ENCODE measurements at places on chromosomes 6 and 20.

DNA sequence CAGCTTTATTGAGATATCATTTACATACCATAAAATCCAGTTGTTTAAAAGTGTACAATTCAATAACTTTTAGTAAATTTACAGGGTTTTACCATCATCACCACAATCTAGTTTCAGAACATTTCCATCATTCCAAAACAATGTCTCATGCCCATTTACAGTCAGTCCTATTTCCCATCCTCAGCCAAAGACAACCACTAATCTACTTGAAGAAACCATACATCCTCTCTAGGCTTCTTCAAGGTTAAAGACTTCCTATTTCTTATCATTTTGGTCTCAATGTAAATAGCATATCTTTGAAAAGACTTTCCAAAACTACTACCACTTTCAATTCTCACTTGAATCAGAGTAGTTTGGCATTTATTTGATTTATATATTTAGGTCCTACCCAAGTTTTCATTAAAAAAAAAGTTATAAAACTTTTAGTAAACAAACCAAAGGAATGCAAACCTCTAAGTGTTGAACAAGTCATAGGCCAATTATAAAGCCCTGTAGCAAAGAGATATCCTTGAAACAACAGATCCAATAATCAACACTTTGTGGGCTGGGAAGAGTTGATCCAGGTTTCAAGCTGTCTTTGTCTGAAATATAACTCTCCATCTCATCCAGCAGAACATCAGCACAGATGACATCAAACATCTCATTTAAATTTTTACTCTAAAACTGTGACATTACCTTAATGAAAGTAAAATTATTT, 211.3 kb upstream of the RUNX2 start:
- no peak for DNase-seq

- DNase-seq = no peak
These were observed 25.8 kb upstream of the CCN6 start for GRCh38 chr6:112027942-112028674.

GRCh38 chr6:75600768-75601167, 912 bp upstream of the SENP6 start:
- DNase-seq = no peak

- no peak for DNase-seq
These were observed 112.6 kb downstream of the TMEM170B start for GRCh38 chr6:11650025-11650696.

DNA sequence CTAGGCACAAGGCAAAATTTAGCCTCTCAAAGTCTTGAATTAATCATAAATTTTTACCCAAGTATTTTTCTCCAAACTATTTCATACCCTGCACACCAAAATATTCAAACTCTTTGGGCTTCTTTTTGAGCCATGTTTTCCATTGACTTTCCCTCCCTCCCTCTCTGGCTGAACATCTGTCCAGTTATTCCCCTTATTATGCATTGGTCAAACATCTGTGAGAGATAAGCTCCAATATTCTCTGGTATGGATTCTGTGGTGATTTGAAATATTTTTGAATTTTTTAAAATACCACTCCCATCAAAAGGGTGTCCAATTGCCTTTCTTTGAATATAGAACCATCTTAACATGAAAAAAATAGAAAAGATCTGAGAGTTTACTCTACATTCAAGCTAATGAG, 244.2 kb downstream of the RFPL4B start:
- DNase-seq = no peak

DNA sequence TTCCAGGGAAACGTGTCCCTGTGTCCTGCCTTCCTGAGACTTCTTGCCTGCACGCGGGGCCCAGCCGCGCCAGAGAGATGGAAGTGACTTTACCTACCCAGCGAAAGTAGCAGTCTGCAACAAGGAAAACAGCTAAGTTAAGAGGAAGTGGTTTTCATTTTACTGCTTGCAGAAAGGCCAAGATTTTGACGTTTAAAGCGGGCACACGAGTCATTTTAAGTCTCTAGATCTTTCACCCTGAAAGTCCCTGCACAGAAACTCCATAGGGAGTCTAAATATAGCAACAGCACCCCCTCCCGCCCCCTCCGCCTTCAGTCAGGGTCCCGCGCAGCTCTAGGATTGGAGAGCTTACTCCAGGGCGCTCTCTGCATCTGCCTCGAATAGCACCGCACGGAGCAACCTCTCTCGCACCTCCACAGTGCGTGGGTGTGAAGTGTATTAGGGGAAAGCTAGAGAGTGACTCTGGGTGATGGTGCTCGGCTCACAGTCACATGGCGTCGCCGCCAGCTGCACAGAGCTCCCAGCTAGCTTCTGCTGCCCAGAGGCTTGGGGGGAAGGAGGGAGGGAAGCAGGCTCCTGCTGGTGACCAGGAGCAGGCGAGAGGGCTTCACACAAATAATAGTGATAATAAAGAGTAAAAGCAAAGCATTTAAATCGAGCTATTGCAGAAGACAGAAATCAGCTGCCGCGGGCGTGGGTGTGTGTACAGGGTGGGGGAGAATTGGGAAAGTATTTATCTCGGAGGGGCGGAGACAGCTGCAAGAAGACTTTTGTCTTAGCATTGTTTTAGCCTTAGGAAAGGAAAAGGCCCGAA, 1.8 kb upstream of the KCNQ5 start:
- DNase-seq = no peak

DNA sequence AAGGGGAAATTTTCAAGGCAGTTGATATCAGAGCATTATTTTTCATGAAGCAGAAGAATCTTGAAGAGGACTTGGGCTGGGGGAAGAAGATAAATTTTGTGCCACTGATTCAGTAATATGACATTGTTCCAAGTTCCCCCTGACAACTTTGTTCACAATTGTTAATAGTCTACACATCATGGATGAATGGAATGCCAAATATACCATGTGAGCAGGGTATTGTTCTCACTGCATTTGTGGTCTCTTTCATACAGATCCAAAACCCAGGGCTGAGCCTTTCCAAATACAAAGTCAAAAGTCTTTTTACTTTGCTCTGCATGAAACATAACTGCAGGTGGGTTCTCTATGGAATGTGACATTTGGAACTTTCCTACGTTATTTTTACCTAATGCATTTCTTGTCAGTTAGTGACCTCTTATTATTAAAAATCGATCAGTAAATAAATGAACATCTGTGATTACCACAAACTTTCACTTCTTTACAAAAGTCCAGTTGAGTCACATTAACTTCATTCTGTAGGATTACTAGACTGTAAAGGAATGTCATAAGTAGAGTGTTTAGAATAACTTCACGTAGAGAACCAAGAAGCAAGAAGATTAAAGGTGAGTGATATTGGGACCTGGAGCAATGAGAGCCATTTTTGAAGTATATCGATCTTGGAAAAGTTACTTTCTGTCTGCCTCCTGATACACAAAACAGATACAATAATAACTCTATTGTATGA, 100.9 kb downstream of the RCAN2 start:
- DNase-seq = no peak

GRCh38 chr6:145891126-145891525, 73.0 kb downstream of the SHPRH start:
- no peak for DNase-seq

DNA sequence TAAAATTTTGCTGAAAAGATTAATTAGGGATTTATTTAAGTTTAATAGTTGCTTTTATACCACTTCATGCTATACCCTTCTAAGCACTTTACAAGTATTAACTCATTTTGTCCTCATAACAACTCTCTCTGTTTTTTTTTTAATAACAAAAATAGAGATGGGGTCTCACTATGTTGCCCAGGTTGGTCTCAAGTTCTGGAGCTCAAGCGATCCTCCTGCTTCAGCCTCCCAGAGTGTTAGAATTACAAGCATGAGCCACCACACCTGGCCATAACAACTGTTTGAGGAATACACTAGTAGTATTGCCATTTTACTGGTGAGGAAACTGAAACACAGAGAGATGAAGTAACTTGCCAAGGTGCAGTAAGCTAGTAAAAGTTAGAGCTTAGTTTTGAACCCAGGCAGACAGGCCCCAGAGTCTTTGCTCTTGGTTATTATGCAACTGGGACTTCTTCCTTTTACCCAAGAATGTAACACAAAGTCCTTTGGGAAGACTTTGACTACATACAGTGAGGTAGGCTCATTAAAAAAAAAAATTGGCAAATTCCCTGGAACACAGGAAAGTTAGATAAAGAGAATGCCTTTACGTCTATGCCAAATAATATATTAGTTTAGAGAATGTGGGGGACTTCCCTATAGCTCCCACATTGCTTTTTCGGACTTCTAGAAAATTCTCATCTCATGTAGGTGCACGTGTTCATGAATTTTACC, 11.4 kb downstream of the ANKS1A start:
- DNase-seq = no peak

- no peak for DNase-seq
These were observed 176.8 kb downstream of the NFATC2 start for GRCh38 chr20:51365670-51366069.

DNA sequence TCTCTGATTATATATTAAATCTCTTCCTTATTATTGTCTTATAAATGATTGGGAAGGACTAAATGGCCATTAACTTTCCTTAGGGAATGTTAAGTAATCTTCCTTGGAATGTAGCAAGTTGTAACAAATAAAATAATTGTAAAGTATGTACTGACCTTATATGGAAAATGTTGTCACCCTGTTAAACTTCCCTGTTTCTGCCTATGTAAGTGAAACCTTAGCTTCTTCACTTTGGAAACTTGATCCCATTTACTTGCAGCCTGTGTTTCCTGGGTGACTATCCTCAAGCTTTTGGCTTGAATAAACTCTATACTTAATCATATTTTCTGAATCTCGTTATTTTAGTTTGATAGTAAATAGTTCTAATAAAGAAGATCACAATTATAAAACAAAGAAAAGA, 519.5 kb upstream of the PTCHD4 start:
- DNase-seq = no peak

- no peak for DNase-seq
These were observed 7.7 kb downstream of the ISM1 start for GRCh38 chr20:13228771-13229170.

DNA sequence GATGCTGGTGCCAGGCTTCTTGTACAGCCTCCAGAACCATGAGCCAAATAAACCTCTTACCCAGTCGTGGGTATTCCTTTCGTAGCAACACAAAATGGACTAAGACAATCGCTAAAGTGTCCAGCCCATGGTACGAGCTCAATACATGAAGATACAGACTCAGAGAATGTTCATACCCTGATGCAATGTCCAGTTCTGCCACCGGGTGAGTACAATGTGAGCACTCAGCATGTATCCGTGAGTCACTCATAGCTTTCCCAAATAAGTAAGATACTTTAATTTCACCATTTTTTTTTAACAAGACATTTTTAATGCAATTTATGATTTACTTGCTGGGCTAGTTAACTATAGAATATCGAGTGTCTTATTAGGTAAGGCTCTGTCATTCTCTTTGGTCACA, 26.7 kb upstream of the PDE10A start:
- DNase-seq = no peak

GRCh38 chr6:165002358-165002757, 307.0 kb downstream of the C6orf118 start:
- DNase-seq = no peak

DNA sequence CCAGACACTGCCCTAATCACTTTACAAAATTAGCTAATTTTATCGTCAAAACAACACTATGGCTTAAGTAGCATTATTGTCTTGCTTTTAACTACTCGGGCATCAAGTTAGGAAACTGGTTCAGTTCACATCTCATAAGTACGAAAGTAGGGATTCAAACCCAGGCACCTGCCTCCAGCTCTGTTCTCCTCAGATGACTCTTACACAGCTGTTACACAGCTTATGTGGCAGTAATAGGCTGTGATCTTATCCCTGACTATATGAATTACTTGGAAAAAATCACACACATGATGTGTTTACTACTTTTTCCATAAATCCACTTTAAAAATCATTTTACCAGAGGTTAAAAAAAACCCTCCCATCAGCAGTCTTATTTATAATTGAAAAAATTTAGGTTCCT, 389.2 kb upstream of the FLRT3 start:
- no peak for DNase-seq

- DNase-seq = no peak
These were observed 1.4 kb downstream of the STK38 start for GRCh38 chr6:36545767-36546307.

GRCh38 chr6:43873806-43874714, 104.0 kb downstream of the VEGFA start:
- peak; percentile 61 for DNase-seq

GRCh38 chr6:112513175-112513574, 166.0 kb downstream of the RFPL4B start:
- DNase-seq = no peak

All from NCI-H2029 (cell line).